ENCODE measurements at places on chromosomes 6 and 20.

DNA sequence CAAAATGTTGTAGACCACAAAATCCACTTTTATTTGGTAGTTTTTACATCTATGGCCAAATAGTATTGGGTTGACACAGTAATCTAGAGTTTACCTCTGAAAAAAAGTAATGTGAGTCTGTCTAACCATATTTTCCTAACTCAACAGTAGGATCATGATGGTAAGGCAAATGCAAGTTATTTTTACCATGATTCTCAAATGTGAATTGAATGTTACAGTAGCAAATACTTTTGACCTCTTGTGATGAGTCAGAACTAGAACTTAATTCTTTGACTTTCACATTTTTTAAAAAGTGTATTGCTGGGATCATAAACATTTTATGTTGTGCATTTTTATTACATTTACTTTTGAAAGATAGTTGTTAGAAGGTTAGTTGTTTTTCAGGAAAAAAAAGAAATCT, 22.0 kb downstream of the RNF146 start:
- no peak for DNase-seq

- DNase-seq, result no peak
Measured at GRCh38 chr6:28322661-28323060, 13.3 kb downstream of the ZSCAN31 start.

GRCh38 chr6:168047841-168048723, 30.9 kb downstream of the FRMD1 start:
- DNase-seq, result no peak

GRCh38 chr6:5172897-5173474, 87.8 kb downstream of the LYRM4 start:
- no peak for DNase-seq

GRCh38 chr6:42300185-42300584, 82.5 kb upstream of the MRPS10 start:
- DNase-seq, result no peak

DNA sequence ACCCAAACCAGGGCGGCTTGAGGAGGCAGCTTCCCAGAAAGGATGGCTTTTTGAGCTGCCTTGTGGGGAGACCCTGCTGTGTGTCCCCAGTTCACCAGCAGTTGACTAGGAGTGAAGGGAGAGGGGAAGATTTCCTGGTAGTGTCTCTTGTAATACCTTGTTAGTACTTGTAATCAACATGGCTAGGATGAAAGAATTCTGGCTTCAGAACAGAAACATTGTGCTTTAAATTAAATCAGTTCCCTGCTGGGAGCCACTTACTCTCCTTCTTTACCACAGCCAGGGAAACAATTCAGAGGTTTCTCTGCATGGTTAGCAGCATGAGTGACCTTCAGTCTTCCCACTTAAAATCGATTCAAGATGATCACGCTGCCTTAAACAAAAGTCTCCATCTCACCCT, 525.4 kb upstream of the ID4 start:
- no peak for DNase-seq

DNA sequence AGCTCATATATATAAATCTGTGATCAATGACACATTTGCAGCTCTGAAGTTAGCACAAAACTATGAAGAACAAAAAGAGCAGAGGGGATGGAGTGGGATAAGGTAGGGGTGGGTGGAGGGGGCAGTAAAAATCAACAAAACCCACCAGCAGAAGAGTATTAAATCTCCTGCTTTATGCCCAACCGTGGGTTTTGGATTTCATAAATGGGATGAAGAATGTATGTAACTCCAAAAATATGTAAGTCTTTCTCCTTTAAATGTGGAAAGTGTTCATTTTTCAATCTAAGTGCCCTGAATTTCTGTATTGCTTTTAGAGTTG, 480.3 kb upstream of the MARCKS start:
- DNase-seq, result no peak

- no peak for DNase-seq
Measured at GRCh38 chr20:23269954-23270353, 80.6 kb upstream of the NXT1 start.

GRCh38 chr20:43717616-43717995, 9.2 kb downstream of the GTSF1L start:
- DNase-seq, result no peak

DNA sequence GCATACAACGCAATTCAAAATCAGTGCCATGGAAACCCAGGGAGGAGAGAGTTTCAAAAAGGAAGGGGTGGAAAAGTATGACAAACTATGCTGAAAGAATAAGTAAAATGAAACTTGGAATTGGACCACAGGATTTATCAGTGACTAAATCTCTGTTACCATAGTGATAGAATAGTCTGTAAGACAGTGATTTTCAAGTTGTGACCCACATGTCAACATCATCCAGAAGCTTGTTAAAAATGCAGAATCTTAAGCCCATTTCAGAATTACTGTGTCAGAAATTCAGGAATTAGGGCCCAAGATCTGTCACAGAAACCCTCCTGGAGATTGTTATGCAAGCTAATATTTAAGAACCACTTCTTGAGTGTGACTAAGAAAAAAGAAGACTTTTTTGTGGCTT, 417.7 kb upstream of the JAG1 start:
- no peak for DNase-seq

- DNase-seq, result no peak
Measured at GRCh38 chr6:4883298-4883697, 107.1 kb downstream of the CDYL start.

DNA sequence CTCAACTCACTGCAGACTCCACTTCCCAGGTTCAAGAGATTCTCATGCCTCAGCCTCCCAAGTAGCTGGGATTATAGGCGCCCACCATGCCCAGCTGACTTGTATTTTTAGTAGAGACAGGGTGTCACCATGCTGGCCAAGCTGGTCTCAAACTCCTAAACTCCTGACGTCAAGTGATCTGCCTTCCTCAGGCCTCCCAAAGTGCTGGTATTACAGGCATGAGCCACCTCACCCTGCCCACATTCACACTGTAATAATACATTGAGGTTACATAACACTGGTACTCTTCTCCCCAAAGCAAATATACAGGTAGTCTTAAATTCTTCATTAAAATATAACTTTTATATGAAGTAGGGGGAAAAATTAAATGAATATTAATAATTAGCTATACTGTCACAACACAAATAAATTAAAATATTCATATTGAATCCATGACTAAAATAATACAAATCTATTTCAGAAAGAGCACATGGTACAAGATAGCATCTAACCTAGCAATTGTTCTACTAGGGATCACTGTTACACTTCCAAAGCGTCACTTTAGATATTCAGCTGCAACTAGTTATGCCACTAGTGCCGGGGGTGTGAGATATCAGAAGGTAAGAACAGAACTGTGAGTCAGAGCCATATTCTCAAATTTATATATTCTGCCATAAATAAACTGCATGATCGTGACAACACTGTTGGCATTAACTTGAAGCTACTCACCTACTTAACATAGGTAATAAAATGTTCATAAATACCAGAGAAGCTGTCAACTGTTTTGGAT, 169.1 kb upstream of the SHLD1 start:
- DNase-seq, result no peak

DNA sequence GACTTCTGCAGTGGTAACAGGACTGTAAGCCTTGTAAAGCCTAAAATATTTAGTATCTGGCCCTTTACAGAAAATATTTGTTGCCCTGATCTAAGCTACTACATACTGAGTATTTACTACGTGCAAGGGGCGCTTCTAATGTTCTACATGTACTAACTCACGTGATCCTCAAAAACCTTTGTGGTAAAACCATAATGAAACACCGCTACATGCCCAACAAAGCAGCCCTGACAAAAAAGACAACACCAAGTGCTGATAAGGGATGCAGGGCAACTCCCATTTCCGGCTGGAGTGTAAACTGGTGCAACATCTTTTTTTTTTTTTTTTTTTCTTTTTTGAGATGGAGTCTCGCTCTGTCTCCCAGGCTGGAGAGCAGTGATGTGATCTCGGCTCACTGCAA, 85.0 kb downstream of the SULF2 start:
- DNase-seq, result no peak

- no peak for DNase-seq
Measured at GRCh38 chr20:63778857-63779256, 39.3 kb downstream of the SLC2A4RG start.

GRCh38 chr6:152979116-152979515, 3.7 kb downstream of the FBXO5 start:
- DNase-seq, result no peak

DNA sequence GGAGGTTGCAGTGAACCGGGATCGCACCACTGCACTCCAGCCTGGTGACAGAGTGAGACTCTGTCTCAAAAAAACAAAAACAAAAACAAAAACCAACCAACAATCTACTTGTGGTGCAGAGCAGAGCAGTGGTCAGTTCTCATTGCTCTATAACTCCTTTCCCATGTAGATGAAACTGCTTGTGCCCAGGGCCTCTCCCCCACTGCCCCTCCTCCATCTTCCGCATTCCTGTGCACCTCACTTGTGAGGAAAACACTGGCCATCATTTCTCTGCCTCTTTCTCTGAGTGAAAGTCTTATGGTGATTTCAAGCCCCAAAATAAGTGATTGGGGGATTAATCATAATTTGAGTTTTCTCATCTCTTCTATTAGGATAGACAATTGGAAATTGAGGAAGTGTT, 63.9 kb upstream of the GLP1R start:
- DNase-seq, result no peak

- no peak for DNase-seq
Measured at GRCh38 chr20:2285193-2285592, 10.6 kb upstream of the TGM3 start.

- no peak for DNase-seq
Measured at GRCh38 chr6:5126214-5126613, 41.1 kb downstream of the PPP1R3G start.

DNA sequence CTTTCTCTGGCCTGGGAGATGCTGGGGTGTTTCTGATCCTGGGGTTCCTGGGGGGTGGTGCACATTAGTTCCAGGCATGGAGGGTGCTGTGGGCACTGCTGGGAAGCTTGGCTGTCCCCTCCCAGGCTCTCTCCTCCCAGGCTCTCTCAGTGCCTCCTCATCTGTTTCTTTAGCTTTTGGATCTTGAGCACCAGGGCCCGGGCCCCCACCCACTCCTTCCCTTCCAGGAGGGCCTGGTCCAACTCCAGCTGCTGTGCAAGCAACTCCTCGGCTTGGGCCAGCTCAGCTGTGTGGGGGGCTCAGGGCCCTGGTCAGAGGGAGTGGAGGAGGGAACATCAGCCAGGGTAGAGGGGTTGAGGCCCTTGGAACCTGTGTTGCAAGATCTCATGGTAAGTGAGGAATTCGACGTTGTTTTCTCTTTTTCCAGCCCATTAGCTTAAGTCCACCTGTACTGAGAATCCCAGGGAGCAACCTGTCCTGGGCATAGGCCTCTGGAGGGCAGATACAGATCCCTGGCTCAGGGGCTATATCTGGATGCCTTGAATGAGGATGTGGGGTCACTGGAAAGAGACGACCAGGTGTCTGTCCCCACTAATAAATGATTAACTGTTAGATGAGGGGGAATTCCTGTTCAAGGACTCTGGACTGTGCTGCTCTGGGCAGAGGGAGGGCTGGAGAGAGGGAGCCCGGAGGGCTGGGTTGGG, 34.5 kb upstream of the HLA-A start:
- no peak for DNase-seq

DNA sequence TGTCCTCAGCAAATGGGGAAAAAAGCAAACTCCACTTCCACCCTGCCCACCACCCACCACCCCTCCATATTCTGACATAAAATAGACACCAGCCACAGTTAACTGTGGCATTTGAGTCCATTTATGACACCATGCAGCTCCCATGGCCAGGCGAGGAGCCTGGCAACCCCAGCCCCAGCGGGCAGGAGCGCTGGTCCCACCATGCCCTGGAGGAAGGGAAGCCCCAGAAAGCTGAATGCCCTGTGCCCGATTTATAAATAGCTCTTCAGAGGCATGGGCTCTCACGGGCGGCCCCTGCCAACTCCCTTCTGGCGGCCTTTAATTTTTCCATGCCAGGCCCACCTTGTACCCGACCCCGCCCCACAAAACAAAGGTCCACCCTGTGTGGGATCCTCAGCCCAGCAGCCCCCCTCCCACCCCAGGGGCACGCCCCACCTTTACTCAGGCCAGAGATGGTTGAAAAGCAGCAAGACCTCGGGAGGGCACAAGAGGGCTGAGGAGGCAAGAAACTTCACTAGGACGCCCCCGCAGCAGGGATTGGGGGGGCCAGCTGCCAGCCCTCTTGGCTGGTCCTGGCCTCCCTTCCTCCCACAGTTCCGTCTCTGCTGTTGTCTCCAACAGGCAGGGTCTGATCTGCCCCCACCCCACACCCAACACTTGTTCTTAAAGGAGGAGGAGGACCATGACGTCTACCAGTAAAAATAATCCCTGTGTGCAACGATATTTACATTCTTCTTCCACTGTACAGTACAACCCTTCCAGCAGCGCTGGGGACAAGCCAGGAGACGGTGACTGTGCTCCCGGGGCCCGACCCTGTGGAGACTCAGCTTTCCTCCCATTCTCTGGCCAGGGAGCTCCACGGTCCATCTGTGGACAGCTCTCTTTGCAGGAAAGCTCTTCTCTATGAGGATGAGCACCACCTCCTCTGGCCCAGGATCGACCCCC, 115.6 kb upstream of the CDYL start:
- no peak for DNase-seq

- DNase-seq, result no peak
Measured at GRCh38 chr6:92132457-92132856, 1286.9 kb downstream of the EPHA7 start.

DNA sequence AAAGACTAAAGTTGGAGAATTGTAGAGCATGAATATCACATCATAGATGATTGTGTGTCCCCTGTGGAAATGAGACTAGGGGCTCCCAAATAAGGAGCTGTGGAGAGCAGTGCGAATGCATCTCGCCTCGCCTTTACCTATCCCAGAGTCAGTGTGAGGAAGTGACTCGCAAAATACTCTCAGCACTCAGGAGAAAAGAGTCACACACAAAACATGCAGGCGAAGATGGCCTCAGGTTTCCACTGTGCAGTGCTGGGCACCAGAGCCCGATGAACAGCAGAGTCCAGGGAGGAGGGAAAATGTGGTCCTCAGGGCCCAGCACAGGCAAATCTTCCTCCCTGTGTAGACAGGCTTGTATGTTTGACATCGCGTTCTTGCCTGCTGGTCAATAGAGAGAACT, 126.5 kb upstream of the AFDN start:
- no peak for DNase-seq

GRCh38 chr20:33859157-33859695, 48.1 kb downstream of the CHMP4B start:
- DNase-seq, result no peak

- no peak for DNase-seq
Measured at GRCh38 chr6:148700741-148701311, 46.0 kb upstream of the UST start.

DNA sequence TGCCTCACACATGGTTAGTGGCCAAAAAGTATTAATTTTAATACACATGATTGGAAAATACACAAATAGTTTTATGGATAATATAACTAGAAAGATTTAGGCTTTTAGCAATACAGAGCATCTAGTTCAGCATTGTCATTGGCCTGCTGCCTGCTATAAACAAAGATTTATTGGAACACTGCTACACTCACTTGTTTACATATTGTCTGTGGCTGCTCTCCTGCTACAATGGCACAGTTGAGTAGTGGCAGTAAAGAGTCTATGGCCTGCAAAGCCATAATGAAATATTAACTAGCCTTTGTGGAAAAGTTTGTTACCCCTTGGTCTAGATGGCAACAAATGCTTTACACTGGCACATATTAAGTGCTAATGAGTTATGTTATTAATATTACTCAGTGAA, 37.8 kb downstream of the ZNF451 start:
- DNase-seq, result no peak
